Suppressor macrophage treated with lipopolysaccharide for 1 hour (primary cell): ENCODE measurements at places on chromosomes 1 and 21.

- DNase-seq: no peak
Measured at GRCh38 chr1:93348104-93348728, 2.5 kb downstream of the DR1 start.

DNA sequence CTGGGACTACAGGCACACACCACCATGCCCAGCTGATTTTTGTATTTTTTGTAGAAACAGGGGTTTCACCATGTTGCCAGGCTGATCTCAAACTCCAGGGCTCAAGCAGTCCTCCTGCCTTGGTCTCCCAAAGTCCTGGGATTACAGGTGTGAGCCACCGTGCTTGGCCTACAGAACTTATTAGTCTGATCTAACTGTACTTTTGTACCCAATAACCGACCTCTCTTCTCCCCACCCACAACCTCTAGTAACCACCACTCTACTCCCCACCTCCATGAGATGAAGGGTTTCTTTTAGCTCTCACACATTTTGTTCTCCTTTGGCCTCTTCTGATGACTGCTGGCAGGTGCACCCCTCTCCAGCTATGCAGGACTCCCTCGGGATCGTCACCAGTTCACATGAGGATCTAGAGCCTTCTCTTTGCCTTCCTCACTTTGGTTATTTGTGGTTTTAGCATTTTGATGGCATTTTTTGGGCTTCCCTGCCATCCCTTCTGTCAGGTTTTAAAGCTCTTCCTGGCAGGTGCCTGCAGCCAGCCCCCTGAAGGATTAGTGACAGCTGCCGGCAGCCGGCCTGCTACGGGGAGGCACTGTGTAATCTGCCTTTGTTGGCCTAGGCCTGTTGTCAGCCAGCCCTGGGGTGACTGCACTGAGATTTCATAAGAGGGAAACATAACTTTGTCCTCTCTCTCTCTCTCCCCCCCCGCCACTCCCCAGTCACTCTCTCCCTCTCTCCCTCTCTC is 99.8 kb upstream of the ATP1A1 start:
- no peak for DNase-seq

DNA sequence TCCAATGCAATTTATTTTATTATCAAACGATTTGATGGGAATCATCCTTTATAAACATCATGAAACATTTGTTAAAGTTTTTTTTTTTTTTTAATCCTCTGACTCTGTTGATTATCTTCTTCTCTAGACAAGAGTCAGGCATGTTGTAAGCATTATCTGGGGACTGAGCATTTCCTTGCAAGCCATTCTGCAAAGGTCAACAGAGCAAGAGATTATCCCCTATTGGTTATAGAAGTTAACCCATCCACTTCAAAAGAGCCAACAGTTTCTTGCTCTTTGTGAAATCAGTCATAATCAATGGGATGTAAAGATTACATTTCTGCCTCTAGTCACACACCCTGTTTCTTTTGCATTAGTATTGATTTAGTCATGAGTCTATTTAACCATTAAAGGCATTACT is 368.8 kb upstream of the ADGRL4 start:
- no peak for DNase-seq

DNA sequence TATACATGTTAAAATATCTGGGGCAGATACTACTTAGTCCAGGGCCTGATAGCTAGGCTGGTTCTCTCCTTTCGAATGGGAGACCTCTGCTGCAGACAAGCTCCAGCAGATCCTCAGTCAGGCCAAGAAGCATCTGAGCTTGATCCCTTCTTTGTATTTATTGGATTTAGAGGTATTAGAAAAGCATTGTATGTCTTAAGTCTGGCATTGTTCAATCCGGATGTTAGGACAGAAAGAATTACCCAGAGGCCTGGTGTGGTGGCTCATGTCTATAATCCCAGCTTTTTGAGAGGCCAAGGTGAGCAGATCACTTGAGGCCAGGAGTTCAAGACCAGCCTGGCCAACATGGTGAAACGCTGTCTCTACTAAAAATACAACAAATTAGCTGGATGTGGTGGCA is 21.2 kb upstream of the EYA3 start:
- no peak for DNase-seq

DNA sequence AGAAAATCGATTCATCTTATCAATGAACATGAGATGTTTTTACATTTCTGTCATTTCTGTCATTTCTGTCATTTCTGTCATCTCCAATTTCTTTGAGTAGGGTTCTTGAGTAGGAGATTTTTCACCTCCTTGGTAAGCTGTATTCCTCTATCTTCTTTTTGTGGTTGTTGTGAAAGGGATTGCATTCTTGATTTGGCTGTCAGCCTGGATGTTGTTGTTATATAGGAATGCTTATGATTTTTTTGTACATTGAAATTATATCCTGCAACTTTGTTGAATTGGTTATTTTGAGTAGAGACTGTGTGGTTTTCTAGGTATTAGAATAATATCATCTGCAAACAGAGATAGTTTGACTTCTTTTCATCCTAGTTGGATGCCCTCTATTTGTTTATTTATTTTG is 1233.7 kb downstream of the PLA2G4A start:
- no peak for DNase-seq

- peak; percentile 63 for DNase-seq
Measured at GRCh38 chr1:213014642-213015041, 1.0 kb downstream of the ANGEL2 start.

DNA sequence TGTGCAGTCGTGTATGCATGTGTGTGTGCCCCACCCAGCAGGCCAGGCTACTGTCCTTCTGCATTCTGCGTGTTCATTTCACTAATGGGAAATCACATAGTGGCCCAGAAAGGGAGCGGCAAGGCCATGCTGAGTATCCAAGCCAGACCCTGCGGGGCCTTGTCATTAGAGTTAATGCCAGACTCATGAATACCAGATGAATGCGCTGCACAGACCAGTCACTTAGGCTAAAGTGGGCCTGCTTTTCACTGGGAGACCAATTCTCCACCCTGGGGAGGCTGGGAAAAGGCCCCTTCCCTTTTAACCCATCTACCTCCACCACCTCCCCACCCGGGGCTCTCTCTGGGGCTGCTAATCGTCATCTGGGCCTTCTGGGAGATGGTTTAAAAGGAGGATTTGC is 17.0 kb upstream of the GRIK3 start:
- no peak for DNase-seq

- no peak for DNase-seq
Measured at GRCh38 chr1:5532811-5533210, 459.4 kb downstream of the NPHP4 start.

DNA sequence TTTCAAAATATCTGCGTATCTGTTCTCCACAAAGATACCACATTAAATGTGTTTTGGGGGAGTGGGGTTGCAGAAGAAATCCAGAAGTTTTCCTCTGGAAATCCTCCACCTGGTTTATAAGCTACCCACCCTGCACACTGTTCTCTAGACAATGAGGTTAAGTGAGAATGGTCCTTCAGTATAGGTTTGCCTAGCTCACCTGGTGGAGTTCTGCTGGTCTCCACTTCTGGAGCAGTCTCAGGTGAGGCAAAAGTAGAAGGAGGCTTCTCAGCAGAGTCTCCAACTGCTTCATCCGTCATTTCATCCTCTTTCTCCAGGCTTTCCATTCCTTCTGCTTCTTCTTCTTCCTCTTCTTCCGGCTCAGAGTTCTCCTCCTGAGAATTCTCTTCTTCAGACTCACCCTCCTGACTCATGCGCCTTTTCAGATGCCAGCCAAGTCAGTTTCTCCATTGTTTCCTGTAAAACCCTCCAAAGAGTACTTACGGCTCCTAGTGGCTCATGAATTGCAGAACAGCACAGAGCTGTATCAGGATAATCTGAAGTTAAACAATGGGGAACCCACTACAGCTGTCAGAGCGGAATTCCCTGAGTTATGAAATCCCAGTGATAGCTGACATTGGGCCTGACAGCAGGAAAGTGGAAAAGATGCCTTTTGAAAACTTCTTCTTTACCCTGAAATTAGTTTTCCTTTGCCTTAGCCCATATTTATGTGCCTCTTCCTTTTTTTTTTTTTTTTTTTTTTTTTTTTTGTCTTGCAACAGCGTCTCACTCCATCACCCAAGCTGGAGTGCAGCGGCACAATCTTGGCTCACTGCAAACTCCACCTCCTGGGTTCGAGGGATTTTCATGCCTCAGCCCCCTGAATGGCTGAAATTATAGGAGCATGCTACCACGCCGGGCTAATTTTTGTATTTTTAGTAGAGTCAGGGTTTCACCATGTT is 38.5 kb downstream of the MSTO1 start:
- peak; percentile 93 for DNase-seq

DNA sequence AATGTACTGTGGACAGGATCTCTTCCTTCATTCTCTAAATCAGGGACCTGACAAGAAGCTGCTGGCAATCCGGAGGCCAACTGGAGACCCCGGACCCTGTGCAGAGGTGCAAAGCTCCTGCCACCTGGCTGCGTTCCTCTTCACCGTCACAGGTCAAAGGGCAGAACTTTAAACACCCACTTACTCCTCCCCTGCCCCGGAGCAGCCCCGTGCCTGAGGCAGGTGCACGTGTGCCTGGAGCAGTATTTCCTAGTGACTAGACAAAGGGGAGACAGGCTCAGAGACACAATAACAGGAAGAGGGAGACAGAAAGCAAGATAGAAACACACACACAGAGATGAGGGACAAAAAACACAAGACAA is 6.6 kb upstream of the PIGC start:
- DNase-seq: no peak

DNA sequence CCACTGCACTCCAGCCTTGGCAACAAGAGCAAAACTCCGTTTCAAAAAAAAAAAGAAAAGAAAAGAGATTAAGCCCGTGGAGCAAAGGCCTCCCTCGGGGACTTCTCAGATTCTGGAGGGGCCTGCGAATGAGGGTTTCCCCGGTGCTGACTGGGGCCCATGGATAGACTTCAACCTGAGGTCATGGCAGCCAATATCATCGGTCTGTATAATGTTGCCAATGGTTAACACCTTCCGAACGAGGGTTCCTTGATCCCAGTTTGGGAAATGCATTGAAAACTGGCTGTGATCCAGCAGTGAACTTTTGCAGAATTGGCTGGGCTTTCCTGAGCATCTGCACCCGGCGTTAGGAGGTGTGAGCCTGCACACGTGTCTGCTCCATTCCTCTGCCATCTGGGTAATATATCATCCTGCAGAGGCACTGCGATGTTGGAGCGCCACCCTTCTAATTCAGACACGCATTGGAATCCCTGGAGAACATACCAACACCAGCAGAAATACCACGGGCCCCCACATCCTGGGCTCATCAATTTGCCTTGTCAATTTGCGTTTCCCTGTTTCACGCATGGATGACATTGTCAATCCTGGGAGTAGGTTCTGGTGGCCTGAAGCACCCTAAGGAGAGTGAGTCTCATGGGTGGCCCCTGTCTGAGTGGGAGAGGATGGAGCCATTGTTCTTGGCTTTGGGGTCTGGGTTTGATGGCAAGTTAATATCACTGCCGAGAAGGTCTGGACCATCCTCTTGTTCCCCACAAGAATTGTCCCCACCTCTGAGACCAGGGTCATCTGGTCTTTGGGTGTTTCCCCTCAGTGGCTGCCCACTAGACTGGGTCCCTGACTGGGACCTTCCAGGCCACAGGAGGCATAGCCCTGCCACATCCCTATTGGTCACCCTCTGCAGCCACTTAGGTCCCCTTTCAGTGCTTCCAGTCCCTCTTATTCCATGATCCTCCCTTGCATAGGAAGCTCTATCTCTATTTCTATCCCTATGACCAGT is 441.0 kb downstream of the PTPRU start:
- no peak for DNase-seq

DNA sequence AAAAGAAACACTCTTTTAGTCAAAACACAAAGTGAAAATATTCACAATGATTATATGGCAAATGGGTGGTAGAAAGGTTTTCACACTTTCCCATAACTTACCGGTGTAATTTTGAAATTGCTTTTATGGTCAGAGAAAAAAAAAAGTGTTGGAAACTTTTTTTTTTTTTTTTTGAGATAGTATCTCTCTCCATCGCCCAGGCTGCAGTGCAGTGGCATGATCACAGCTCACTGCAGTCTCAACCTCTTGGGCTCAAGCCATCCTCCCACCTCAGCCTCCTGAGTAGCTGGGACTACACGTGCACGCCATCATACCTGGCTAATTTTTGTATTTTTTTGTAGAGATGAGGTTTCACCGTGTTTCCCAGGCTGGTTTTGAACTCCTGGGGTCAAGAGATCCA is 3.3 kb downstream of the IFNGR2 start:
- no peak for DNase-seq

DNA sequence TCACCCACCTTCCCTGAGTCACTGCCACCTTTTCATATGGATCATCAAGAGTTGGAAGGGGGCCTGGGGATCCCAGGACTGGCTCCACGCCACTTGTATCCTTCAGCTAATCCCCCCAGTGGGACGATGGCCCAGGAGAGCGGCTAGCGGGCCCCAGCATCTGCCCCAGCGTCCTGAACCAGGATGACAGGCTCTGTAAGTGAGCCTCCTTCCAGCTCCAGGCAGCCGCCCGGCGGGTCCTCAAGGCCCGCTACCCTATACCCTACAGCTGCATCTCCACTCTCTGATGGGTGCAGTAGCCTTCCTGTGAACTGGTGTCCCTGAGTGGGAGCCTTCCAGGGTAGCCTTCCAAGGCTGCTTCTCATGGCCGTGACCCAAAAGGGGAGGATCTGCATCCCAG is 183.1 kb downstream of the ATG4C start:
- no peak for DNase-seq

DNA sequence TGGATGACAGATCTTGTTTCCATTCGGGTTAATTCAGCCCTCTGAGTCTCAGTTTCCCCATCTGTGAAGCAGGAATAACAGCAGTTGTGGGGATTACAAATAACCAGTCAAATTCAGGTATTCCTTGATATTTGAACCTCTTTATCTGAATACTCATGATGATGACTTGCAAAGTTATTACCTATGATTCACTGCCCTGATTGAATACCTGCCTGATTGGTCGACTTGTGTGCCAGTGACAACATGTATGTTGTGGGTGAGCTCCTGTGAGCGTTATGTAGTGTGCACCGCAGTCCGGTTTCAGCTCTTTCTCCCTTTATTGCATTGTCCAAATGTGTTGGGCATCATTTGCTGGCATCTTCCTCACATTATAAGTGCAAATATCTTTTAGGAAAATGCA is 9.5 kb upstream of the TMEM61 start:
- no peak for DNase-seq

- DNase-seq: no peak
Measured at GRCh38 chr1:226882187-226882586, 11.8 kb downstream of the PSEN2 start.

- no peak for DNase-seq
Measured at GRCh38 chr21:34221331-34222030, 142.3 kb upstream of the KCNE2 start.

DNA sequence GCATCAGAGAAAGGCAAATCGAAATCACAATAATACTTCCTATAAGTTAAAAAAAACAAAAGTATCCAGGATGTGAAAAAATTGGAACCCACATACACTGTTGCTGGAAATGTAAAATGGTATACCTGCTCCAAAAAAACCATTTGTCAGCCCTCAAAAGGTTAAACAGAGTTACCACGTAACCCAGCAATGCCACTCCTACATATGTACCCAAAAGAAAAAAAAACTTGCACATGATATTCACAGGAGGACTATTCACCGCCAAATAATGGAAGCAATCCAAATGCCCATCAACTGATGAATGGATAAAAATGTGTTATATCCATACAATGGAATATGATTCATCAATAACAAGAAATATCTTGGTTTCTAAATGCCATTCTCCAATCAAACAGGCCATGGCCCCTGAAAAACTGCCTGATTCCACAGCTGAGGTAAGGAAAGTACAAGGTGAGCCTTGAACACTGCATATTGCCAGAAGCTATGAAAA is 38.8 kb upstream of the PSMG1 start:
- DNase-seq: no peak

GRCh38 chr1:106956721-106957120 is 99.8 kb upstream of the PRMT6 start:
- no peak for DNase-seq

GRCh38 chr1:57599236-57599994 is 175.6 kb upstream of the DAB1 start:
- DNase-seq: no peak
